Activated CD8-positive, alpha-beta T cell treated with anti-CD3 and anti-CD28 coated beads for 36 hours (primary cell): ENCODE measurements at places on chromosomes 2 and 18. TPM values are rescaled to one million over a fixed set of nuclear protein-coding genes. Genes with fewer than 3 reads are reported as not detected.

Gene GAREM2
- 2.7 TPM for total RNA-seq

Gene UGT1A4
- total RNA-seq, result not detected

Gene ASB18
- total RNA-seq, result not detected

Gene DQX1
- 0.96 TPM for total RNA-seq

Gene SKOR2
- total RNA-seq, result not detected

Gene RNF152
- 0.18 TPM for total RNA-seq

Gene DSEL
- 0.13 TPM for total RNA-seq

Gene DOK6
- not detected for total RNA-seq

Gene FAM237A
- not detected for total RNA-seq

Gene FMNL2
- 1.1 TPM for total RNA-seq

Gene COLEC11
- not detected for total RNA-seq

Gene EHBP1
- total RNA-seq, result 24.1 TPM

Gene ADD2
- 26.3 TPM for total RNA-seq

Gene NEURL3
- not detected for total RNA-seq

Gene ANKRD29
- total RNA-seq, result not detected

Gene FRZB
- total RNA-seq, result not detected

Gene SMYD5
- 39.6 TPM for total RNA-seq

Gene OXER1
- total RNA-seq, result not detected

Gene ZC3H6
- total RNA-seq, result 16.9 TPM

Gene ATP6V1C2
- total RNA-seq, result not detected

Gene TMEM18
- total RNA-seq, result 34.0 TPM
